ENCODE measurements at places on chromosomes 4 and X.

DNA sequence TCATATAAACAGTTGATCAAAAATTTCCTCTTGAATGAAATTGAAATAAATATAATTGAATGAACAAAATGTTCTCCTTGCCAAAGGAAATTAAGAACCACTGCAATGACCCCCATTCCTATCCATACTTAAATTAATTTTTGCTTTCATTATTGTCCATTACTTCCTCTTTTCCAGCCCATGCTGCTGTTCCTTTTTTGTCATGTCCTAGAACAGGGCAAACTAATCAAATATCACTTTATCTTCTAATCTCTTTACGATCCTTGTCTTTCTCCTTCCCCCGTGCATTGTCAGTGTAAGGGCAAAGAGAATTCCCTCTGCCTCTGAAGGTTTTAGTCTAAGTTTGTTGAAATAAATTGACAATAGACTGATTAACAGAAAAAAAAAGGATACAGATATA, 203.0 kb downstream of the CENPC start:
- DNase-seq = no peak

DNA sequence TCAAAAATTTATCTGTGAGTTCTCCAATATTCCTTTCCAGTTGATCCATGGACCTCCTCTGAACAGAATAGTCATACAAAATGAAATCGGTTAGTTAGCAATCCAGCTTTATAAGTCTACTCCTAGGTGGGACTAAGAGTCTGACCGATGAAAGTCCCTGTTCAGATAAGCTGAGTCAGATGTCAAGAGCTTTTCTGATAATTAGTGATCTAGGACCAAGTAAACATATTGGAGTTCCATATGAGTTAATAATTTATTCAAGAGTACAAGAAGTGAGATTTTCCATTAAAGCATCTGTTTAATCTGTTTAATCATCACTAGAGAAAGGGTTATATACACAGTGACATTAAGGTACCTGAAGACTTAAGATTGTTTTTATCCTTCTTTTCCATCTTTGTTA, 74.7 kb downstream of the UGT8 start:
- no peak for DNase-seq

GRCh38 chr4:6194458-6195195, 5.7 kb downstream of the JAKMIP1 start:
- no peak for DNase-seq

GRCh38 chr4:142408003-142408441, 438.1 kb downstream of the INPP4B start:
- no peak for DNase-seq

GRCh38 chrX:133726211-133726630, 259.2 kb downstream of the GPC3 start:
- no peak for DNase-seq
